ENCODE measurements at places on chromosomes 2 and 18.

- DNase-seq: no peak
Observed at GRCh38 chr2:62038975-62039771, 133.7 kb downstream of the COMMD1 start.

GRCh38 chr2:211093743-211094303 lies 537.4 kb downstream of the CPS1 start:
- no peak for DNase-seq

- DNase-seq: no peak
Observed at GRCh38 chr2:104250635-104251034, 603.3 kb upstream of the POU3F3 start.

DNA sequence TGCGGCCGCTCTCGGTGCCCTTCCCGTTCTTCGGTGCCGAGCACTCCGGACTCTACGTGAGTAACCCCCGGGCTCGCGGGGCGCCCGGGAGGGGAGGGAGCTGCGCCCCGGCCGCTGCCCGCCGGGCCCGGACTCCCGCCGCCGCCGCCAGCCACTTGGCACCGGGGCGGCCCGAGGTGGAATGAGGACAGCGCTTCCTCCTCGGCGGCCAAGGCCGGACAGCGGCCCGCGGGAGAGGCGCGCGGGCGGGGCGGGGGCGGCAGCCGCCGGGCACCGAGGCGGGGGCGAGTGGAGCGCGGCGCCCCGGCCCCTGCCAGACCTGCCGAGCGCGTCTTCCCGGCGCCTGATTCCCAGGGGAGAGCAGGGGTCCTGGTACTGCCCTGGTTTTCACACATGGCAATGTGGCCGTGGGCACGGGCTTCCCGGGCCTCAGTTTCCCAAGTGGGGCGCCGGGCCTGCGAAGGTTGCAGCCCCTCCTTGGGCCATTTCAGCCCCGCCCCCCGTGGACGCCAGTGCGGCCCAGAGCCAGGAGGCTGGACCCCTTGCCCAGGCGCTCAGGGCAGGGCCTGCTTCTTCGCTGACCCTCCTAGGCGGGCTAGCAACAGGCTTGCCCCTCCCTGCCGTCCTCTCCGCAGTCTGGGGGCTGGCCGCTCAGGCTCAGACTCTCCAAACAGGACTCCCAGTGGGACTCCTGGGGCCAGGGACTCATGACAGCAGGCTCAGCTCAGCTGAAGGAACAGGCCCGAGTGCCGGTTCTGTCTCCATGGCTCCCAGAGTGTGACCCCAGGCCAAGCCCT lies 775 bp downstream of the SNED1 start:
- no peak for DNase-seq

GRCh38 chr2:232286001-232286868 lies 92.3 kb upstream of the ALPP start:
- no peak for DNase-seq

GRCh38 chr18:9910661-9911060 lies 3.2 kb upstream of the VAPA start:
- DNase-seq: no peak

DNA sequence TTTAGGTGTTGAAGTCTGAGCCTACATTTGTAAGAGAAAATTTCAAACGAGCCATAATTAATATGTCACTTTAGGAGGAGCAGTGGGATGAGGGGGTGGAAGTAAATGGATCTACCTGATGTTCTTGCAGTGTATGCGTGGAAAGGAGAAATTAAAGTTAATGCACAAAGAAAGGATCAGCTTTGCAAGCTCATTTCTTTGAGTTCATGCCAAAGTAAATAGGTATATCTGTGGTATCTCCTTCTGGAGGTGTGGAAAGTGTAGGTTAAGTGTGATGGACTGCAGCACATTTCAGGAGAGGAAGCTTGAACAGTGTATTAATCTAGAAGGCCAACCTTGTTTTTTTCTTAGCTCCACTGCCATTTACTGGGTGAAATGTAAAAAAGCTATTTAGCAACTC lies 307.5 kb upstream of the ZEB2 start:
- no peak for DNase-seq

GRCh38 chr2:141557329-141558095 lies 573.3 kb downstream of the LRP1B start:
- DNase-seq: no peak

DNA sequence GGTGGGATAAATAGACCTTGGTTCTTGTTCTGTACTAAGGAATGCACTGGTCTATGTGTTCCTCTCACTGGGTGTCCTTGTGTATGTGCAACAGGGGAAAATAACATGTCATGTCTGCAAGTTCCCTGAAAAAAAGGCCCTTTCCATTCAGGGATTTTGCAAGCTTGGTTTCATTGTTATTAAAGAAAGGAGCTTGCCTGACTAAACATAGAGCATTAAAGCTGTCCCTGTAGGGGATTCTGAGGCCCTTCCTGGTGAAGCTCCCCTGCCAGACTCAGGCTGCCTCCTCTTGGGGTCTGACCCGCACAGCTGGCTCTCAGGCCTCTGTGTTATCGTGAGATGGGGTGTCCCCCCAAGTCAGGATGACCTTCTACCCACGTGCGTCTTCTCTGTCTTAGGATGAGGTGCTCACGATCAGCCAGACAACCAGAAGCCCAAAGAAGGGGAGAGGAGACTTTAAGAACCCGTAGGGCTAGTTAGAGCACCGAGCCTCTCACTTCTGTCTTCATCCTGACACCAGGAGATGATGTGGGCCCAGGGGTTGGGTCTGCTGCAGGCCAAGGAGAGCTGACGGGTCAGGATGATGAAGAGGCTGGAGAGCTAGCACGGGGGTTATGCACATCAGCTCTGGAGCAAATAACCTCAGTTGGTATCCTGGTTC lies 21.2 kb downstream of the CAPG start:
- DNase-seq: no peak

All from mucosa of descending colon (tissue), 3 donors.